GDM1 (cell line): ENCODE measurements at places on chromosomes 1 and 21.
A peak's percentile ranks its signal among the peaks of the same experiment; 100 is the strongest.

- no peak for DNase-seq
These were observed 292.8 kb upstream of the B3GALT2 start for GRCh38 chr1:193479187-193479586.

DNA sequence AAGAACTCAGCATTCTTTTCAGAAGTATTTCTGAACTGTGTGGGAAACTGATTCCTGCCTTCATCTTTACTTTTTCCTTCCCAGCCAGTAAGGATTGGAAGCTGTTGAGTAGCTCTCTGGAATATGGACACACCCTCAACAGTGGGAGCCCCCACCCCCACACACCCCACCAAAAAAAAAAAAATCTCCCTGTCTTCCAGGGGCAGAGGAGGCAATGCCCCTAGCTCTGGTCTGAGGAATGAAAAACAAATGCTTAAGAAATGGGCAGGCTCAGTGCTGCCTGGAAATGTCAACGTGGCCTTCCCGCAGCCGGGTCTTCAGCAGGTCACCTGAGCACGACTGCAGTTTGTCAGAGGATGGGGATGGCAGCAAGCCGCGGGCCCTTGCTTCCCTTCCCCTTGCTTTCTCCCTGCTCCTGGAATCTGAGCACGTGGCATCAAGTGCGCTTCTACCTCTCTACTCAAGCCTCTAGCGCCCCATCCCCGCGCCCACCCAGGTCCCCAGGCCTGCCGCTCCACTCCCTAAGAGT is 479 bp downstream of the RGS16 start:
- no peak for DNase-seq

- DNase-seq = no peak
These were observed 39.4 kb upstream of the FMOD start for GRCh38 chr1:203390298-203390697.

DNA sequence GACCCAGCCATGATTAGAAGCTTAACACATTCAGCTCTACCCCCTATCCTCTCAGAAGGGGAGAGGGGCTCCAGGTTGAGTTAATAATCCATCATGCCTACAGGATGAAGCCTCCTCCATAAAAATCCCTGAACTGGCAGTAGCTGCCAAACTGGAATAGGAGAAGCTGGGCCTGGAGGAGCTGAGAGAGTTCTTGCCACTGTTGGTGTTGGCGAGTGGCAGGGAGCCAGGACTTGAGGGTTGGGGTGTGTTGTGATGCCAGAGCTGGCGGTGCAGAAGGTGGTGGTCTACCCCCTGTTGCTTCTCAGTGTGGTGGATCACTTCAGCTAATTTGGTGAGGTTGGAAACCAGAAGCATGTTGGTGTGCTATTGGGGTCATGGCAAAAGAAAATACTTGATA is 36.5 kb downstream of the IVNS1ABP start:
- no peak for DNase-seq

DNA sequence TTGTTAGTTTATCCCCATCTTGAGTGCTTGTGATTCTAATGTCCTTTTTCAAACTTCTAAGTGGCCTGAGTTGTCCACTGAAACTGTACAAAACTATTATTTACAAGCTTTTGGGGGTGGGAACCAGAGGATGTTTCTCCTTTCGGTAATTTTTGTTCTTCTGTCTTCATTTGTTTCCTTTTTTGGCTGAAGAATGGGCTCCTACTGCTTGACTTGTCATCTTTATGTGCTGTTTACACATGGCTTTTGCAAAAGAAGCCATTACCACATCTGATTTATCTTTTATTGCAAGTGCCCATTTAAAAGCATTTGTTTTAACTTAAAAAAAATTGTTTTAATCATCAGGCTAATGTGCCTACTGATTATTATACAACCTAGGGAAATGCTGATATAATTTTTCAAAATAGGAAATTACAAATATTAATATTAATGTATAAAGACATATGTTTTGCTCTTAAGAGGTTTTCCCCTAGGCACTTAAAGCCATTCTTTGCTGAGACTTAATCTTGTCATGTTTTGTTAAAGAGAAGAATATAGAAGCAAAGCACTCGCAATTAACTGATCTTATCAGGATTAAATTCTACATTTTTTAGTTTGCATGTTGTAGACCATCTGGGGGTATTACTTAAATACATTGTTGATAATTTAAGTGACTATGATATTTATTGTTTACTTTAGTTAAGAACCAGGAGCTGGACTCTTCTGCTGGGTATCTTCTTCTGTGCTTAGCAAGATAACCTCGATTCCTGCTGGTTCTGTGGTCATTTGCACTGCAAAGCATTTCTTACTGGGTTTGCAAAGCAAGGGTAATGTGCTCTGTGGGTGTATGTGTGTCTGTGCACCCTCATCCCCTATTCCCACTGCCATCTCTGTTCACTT is 40.1 kb downstream of the TMEM200B start:
- DNase-seq = no peak

GRCh38 chr1:68010090-68010489 is 40.3 kb downstream of the DIRAS3 start:
- no peak for DNase-seq

DNA sequence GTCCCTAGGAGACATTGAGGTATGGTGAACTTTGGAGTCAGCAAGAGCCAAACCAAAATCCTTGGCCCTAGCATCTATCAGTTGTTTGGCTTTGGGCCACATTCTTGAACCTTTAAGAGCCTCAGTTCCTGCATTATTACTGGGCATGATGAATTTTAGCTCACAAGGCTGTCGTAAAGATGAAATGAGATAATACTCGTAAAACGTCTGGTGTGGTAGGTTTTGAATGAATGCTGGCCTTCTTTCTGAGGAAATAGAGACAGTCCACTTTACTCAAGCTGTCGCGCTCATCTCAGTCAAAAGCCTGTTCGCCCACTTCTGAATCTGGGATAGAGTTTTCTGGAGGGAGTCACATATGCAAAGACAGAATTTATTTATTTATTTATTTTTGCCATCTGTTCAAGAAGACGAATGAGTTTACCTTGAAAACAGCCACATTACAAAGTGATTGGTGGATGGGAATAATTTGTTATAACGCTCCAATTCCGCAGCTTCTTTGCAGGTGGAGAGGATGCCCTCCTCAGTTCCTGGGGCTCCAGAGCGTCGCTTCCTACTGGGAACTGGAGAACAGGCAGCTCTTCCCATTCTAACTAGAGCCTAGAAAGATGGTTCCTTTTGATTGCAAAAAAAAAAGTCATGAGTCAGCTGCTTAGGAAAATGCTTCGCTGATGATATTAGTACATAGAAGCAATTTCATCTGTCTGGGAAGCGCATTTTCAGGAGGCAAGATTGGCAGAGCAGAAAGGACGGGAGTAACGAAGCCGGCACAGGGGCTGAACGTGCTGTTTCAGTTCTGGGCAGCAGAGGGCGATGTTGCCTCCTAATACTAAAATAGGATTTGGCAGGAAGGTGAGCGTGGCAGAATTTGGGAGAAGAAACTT is 49.9 kb upstream of the CYP2J2 start:
- DNase-seq = peak; percentile 3

DNA sequence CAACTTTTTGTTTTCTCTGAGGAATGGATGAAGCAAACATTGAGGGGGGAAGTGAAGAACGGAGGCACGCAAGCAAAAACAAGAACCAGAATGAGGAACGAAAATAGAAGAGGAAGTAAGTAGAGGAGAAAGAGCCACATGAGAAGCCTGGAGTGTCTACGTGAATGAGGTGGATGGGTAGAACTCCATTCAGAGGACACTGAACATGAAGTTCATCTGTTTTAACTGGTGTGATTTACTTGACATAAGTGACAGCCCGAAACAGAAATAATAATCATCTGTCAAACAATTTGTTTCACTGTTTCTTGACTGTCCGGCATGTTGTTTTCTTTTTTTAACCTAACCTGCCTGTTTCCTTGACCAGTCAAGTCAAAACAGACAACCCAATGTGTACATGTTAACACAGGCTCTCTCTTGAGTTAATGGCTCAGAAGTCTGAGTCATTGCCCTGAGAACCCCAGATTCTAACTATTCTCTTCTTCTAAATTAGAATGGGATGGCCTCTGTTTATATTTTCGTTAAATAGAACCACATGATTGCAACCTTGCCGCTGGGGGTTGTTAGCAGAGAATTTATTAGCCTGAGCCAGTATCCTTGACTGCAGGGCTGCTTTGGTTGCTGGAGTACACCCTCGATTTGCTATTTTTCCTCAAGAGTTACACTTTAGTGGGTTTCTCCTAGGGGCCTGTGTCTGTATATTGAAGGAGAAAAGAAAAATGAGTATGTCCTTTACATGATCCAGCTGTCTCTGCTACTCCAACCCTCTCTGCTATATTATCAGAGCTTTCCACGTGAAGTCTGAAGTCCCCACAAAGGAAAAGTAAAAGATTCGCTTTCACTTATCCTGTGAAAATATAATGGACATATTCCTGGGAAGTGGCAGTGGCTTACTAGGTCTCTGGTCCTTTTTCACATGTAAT is 151.7 kb downstream of the ZC3H11B start:
- DNase-seq = no peak

DNA sequence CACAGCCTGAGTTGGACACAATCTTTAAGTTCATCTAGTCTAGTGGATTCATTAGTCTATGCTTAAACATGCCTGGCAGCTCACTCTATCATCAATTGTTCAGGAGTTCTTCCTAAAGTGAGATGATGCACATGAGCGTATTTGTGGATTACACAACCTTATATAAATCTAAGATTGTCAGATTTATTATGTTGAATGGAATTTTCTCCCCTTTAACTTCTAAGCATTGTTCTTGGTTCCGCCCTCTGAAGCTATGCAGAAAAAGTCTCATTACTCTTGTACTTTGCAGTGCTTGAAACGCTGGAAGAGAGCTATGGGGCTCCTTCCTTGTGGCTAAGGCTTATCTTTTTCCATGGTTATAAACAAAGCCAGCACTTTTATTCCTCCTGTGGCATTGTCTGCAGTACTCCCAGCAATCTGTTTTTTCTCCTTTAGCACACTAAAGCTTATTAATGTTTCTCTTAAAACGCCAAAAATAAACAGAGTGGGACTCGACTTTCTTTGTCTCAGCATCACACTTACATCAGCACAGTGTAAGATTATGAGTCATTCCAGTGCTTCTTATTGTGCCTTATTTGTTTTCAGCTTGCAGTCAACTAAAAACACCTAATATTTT is 316.8 kb upstream of the CAMK1G start:
- no peak for DNase-seq
